Activated naive CD4-positive, alpha-beta T cell treated with Interleukin-2 at 50 U/mL for 16 hours (primary cell): ENCODE measurements at places on chromosomes 3 and 15.

GRCh38 chr3:45712434-45713110 is 23.4 kb downstream of the SACM1L start:
- no peak for DNase-seq

DNA sequence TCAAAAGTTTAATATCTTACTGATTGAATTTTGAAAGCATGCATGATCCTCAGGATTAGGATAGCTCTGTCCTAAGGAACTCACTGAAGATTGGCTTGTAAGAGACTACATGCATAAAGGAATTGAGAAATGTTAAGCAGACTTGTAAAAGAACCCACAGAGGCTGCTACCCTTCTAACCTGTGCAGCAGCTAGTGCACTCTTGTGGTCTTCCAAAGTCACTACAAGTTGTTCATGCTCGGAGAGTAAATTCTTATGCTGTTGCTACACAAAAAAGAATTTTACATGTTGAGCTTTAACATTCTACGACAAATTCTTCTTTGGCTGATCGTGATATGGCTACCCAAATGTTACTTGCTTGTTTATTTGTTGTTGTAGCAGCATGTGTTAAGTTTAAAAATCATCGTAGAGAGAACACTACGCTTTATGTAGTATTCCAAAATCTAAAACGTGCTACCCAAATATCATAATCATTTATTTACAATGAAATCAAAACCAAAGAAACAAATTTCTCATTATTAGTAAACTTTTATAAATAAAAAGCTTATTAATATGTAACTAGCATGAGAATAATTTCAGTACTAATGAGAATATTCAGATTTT is 55.0 kb downstream of the GOLIM4 start:
- no peak for DNase-seq

DNA sequence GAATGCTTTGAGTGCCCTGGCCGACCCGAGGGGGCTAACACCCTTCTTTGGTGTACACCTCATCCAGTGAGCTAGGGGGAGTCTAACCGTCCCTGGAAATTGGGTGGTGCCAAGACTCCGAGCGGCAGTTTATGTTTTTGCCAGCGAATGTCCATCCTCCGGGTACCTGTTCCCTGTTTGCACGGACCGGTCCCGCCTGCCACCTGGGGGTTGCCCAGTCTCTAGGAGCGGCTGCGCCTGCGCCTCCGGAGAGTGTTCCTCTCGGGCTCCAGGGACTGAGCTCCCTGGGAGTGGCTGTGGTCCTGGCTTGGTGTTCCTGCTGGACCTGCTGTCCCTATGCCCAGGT is 913 bp upstream of the WNT7A start:
- no peak for DNase-seq

DNA sequence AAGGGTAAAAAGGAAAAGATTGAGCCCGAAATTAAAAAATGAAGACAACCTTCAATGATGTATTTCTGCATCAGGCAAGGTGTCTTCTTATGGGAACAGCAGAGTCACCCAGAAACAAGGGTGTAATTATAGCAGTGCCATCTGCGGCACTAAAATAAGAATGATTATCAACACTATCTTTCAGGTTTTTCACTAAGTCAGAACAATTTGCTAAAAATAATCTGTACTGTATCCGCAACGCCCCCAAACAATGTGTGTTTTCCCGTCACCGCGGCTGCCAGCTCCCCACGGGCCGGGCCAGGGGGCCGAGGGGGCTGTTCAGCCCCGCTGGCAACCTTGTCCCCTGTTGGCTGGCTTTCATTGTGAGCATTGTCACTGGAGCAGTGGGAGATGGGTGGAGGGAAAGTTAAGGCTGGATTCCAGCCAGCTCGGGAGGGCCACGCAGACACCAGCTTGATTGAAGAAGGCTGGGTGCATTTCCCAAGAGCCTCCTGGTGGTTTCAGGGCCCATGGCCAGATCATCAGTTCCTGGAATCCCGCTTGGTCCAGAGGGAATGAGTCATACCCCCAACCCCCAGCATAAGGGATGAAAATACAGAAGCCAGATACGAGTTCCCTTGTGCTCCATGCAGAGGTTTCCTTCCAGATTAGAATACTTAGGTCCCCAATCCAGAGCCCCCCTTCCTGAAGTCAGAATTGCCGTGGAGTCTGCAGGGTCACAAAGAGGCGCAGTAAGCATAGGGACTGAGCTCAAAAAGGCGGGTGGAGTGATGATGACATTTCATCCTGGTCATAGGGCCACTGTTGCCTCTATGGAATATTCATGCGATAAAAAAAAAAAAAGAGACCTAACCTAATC is 90.2 kb upstream of the KLF13 start:
- no peak for DNase-seq

DNA sequence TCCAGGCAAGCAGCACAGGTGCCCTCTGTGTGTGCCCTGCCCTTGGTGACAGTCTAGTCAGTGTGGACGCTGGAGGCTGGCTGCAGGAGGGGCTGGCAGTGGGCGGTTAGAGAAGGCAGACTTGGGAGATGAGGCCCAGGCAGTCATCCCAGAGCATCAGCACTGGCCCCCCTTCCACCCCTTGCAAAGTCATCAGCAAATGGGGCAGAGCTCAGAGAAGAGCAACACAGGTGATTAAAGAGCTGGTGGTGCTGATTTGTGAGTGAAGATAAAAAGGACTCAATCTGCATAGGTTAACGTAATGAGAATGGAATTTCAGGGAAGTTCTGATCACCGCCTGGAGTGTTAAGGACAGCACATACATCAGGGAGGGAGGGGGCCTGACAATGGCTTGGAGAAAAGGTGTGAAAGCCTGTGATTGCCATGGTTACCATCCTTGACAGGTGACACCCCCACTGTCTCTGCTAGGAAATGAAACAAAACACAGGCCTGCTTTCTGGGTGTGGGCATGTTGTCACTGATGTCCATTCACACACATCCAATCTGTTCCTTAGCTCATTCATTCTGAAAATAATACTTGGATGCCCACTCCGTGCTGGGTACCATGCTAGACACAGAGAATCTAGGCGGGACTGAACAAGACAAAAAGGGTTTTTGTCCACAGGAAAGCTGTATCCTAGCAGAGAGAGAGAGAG is 269.6 kb upstream of the ST8SIA2 start:
- no peak for DNase-seq

- DNase-seq, result peak; percentile 54
Observed at GRCh38 chr3:8769088-8769822, at the start of gene OXTR. Gene OXTR (minus strand): TSS chr3:8769613. CDS start chr3:8768187, 1,426 bp downstream.

GRCh38 chr3:46713898-46714552 is 3.6 kb downstream of the PRSS50 start:
- peak; percentile 28 for DNase-seq

- no peak for DNase-seq
Observed at GRCh38 chr3:32137870-32138269, 31.4 kb downstream of the GPD1L start.

DNA sequence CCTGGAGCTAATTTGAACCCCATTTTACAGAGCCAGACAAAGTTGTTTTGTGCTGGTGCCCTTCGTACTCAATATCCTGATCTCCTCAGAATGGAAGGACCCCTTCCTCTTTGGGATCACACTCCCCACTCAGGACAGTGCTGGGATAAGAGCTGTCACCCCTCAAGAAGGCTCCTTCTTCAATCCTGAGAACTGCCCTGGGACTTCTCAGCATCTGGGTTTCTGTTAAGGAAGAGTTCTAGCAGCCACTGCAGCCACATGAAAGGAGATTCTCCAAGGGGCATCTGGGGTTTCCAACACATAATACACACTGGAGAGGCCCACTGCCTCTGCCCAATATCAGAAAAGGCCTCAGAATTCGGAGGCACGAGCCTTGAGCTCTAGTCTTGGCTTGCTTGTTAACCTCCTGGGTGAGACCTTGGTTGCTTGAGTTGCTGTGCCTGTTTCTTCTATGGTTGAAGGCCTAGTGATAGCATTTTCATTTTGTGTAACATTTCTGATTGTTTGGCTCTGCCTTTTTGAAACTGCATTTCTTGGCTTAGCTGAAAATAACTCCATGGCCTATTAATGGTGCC is 78.8 kb upstream of the NMNAT3 start:
- DNase-seq, result no peak

GRCh38 chr3:125010393-125010792 is 45.4 kb downstream of the HEG1 start:
- no peak for DNase-seq

DNA sequence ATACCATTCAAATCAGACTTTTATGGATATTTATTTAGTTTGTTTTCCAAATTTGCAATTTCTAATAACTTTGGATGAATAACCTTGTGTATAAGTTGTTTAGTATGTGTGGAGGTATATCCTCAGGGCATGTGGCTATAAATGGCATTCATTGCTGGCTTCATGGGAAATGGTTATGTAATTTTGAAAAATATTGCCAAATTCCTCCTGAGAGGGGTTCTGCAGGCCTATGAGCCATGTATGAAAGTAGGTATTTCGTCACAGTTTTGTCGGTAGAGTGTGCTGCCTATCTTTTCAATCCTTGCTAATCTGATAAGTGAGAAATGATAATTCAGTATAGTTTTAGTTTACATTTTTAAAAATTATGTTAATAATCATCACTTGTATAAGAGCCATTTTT is 256.4 kb upstream of the ZNF385D start:
- no peak for DNase-seq

GRCh38 chr15:43895586-43895985 is 68.8 kb downstream of the WDR76 start:
- no peak for DNase-seq

GRCh38 chr3:112781599-112781998 is 65.1 kb downstream of the CD200R1L start:
- no peak for DNase-seq

DNA sequence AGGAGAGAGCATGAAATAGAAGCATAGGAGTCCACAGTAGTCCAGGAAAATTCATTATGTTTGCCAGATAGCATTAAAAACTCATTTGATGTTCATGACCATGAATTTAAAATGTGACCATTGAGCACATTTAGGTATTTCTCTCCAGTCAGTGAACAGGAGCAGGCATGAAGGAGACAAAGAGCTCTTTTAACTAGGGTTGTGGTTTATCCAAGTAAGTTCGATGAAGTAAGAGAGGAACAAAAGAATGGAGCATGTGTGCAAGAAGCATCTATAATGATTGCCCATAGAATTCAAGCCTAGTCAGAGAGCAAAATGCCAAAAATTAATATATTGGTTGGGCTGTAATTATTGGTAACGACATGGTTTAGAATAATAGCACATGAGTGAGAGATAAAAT is 342.1 kb upstream of the CCDC54 start:
- no peak for DNase-seq

DNA sequence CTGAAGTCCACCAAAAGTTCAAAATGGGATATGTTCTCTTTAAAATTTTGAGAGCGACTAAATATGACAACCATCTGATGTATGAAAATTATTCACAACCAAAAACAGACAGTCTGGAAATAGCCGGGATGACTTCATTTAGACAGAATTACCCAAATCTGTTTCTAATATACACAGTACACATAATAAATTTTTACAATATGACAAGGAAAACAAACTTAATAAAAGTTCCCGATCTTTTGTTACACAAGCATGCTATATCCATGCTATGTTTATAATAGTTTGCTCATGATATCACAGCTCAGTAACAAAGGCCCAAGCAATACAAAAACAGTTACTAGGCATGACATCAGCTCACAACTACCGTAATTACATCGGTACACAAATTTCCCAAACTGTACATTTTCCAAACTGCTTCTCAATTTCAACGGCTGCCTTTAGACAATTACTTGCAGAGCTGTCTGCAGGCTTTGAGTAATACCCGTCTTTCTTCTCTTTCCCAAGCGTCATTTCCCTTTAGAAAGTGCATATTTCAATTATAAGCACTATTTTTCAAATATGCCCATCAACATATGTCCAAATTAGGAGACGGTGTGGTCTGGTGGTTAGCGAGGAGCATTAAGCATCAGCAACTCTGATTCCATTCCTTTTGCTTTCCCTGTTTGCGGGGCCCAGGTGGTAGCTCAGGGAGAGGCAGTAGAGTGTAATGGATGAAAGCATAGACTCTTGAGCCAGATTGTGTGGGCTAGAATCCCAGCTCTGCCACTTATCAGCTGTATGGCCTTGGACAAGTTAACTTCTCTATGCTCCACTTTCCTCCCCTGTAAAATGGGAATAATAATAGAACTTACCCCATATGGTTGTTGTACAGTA is 481.2 kb downstream of the FOXP1 start:
- DNase-seq, result no peak

- DNase-seq, result no peak
Observed at GRCh38 chr3:133038089-133038730, at the start of gene TMEM108. Gene TMEM108 (plus strand): TSS chr3:133038391.

GRCh38 chr3:66021731-66022131 is 17.0 kb downstream of the MAGI1 start:
- DNase-seq, result no peak

- DNase-seq, result no peak
Observed at GRCh38 chr3:195052939-195053338, 218.0 kb downstream of the XXYLT1 start.

DNA sequence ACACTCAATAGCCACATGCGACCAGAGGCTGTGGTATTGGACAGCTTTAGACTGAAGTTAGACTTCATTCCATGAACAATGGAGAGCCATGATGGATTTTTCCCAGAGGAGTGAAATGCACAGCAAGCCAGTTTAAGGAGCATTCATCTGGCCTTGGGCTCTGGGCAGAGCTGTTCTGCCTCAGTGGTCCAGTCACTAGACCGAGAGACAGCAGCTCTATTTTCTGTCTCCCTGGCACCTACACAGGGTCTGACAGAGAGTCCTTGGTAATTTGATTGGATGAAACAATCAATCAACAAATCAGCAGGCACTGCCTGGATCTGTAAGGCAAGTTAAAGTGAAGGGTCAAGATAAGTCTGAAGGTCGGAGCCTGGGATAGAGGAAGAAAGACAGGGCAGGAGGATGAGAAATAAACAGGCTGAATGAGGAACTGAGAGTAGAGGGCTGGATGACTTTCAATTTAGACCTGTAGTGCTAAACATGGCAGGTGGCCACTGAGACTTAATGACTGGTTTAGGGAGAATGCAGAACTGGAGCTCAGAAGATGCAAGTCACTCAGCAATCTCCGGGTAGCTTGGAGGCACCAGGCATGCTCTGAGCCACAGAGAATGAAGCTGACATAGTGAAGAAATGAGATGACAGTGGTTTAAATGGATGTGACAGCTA is 98.5 kb upstream of the SLC25A36 start:
- no peak for DNase-seq

DNA sequence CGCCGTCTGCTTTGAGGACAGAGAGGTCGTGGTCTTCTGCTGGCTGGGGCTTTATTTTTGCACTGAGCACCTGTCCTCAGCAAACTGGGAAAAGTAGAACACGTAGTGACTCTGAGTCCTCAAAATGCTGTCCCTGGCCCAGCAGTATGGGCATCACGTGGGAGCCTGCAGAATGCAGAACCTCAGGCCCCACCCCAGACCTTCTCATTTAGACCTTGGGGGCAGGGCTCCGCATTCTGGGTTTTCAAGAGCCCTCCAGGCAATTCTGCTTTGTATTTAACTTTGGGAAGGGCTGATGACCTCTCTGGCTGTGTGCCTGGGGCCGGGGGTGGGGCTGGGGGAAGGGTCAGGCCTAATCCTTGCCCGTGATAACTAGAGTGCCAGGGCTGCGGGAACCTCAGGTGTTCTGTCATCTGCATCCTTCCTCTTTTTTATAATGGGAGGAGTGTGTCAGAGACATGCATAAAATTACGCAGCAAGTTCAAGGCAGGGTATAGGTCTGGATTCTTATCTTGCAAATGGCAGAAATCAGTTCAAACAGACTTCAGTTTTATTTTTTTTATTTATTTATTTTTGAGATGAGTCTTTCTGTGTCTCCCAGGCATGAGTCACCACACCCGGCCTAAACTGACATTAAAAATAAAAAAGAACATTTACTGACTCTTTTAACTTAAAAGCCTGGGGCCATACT is 11.1 kb downstream of the SLC6A6 start:
- no peak for DNase-seq

- no peak for DNase-seq
Observed at GRCh38 chr3:46910166-46910760, 32.7 kb downstream of the PTH1R start.
